ENCODE measurements at places on chromosomes 5 and 9. TPM values are rescaled to one million over a fixed set of nuclear protein-coding genes. Genes with fewer than 3 reads are reported as not detected.

Gene IL13
- total RNA-seq = not detected

Gene ZDHHC11B
- 0.74 TPM for total RNA-seq

Gene PRLR
- 1.6 TPM for total RNA-seq

Gene FOXD1
- total RNA-seq = 0.74 TPM

Gene ANKRD33B
- 8.3 TPM for total RNA-seq

Gene HSPB3
- total RNA-seq = not detected

Gene LRSAM1
- total RNA-seq = 15.3 TPM

Gene OR2V2
- not detected for total RNA-seq

Gene IL9
- not detected for total RNA-seq

Gene PCDHGC5
- total RNA-seq = 7.0 TPM

Gene MAMDC2
- 2.8 TPM for total RNA-seq

Gene ADGRD2
- not detected for total RNA-seq

Gene SLC34A3
- not detected for total RNA-seq

Gene BTNL8
- not detected for total RNA-seq

Gene CYLC2
- total RNA-seq = not detected

Gene GRIN1
- total RNA-seq = not detected

Gene ZNF608
- 20.4 TPM for total RNA-seq

Gene FOXD4L3
- not detected for total RNA-seq

Gene PIP5KL1
- total RNA-seq = 1.6 TPM

Gene GPR150
- 0.27 TPM for total RNA-seq

Gene TLR4
- 16.8 TPM for total RNA-seq

Gene NR4A3
- 1.1 TPM for total RNA-seq

Gene ERP44
- total RNA-seq = 19.4 TPM

Gene GNA14
- total RNA-seq = 6.1 TPM

Gene KIF20A
- 1.3 TPM for total RNA-seq

Gene IL7R
- total RNA-seq = 0.90 TPM

Gene GPR21
- 1.9 TPM for total RNA-seq

Gene PPIP5K2
- 32.1 TPM for total RNA-seq

Gene MARVELD2
- 0.63 TPM for total RNA-seq

Gene PCDHB4
- total RNA-seq = 0.65 TPM

Gene TXNDC8
- total RNA-seq = not detected

Gene TMOD1
- 0.18 TPM for total RNA-seq

Gene PCDHA1
- 0.09 TPM for total RNA-seq

Gene ZFP37
- total RNA-seq = 3.6 TPM

Gene HSPA9
- 394 TPM for total RNA-seq

Gene BSPRY
- not detected for total RNA-seq

Gene MSANTD3
- total RNA-seq = 76.1 TPM

Gene WWC1
- total RNA-seq = 2.7 TPM

Gene OTULINL
- total RNA-seq = 0.33 TPM

Gene RMRP
- 966 TPM for total RNA-seq

Gene ADRB2
- total RNA-seq = 0.16 TPM

Gene KLF9
- 30.4 TPM for total RNA-seq

Gene ZBTB5
- total RNA-seq = 9.3 TPM

Gene MYOT
- total RNA-seq = not detected

Gene FBN2
- 45.1 TPM for total RNA-seq

Gene CDH18
- 2.2 TPM for total RNA-seq

Gene LCN15
- not detected for total RNA-seq

Gene MRPS30
- 78.9 TPM for total RNA-seq

Gene NFIB
- 111 TPM for total RNA-seq

Gene TAF11L5
- total RNA-seq = not detected

Gene OLFML2A
- 1.7 TPM for total RNA-seq

Gene MYORG
- 1.3 TPM for total RNA-seq

Measured in fibroblast of the aortic adventitia (primary cell).